Fibroblast of lung (primary cell): ENCODE measurements at places on chromosomes 6 and 20. TPM values are rescaled to one million over a fixed set of nuclear protein-coding genes. Genes with fewer than 3 reads are reported as not detected.
A peak's percentile ranks its signal among the peaks of the same experiment; 100 is the strongest.

DNA sequence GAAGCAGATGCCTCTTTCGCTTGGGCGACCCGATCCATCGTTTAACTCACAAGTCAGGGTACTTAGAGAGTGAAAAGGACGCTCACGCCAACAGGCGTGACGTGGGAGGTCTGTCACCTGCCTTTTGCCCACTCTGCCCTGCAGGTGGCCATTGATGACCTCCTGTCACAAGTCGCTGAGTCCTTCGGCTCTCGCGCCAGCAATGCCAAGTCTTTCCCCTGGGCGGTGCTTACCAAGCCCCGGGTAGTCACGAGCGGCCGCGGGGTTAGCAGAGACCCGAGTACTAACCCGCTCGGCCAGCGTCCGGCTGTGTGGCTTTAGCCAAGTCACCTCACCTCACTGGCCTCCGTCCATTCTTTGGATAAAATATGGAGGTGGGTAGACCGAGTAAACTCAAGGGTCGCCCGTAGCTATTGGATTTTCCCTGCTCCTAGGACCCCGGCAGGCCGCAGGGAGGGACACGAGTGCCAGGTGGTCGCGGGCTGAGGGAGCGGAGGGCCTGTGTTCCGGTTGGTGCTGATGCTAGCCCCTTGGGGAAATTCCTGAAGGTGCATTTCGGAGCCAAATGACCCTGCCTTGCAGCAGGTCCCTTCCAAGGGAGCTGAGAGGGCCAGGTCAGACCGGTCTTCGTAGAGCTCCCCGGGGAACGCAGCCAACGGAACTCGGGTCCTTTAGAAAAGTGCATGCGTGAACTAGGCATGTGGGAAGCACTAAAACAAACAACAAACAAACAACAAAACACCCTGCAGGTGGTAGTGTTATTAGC, 668 bp downstream of the PKIB start:
- DNase-seq = peak; percentile 37

Gene CNR1
- under 0.01 TPM in 1 of 2 replicates, not detected in the other for total RNA-seq

- DNase-seq = no peak
Observed at GRCh38 chr6:137685798-137686375, 181.2 kb upstream of the TNFAIP3 start.

Gene KCNK16
- total RNA-seq = not detected in 2 replicates

Gene TTBK1
- total RNA-seq = under 0.01 TPM in 2 replicates

Gene RIPOR2
- total RNA-seq = 0.51 and 3.6 TPM in 2 replicates

Gene SALL4
- 0.51 and 1.5 TPM in 2 replicates for total RNA-seq

Gene APCDD1L
- total RNA-seq = 0.99 and 1.0 TPM in 2 replicates

Gene DDO
- 8.7 and 12.2 TPM in 2 replicates for total RNA-seq

GRCh38 chr6:37558168-37558567, 58.5 kb upstream of the CCDC167 start:
- DNase-seq = no peak

- DNase-seq = no peak
Observed at GRCh38 chr20:14232650-14233049, 104.8 kb downstream of the FLRT3 start.

DNA sequence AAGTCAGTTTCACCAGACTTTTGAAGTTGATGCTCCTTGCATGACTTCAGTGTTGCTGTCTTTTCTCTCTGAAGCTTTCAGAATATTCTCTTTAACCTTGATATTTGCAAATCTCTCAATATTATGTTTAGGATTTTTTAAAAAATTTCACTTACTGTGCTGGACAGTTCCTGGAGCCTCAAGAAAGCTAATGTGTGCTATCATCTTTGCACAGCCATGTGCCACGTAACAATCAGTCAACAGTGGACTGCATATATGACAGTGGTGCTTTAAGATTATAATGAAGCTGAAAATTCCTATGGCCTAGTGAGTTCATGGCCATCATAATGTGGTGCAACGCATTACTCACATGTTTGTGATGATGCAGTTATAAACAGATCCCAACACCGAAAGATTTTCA, 59.1 kb upstream of the OGFRL1 start:
- no peak for DNase-seq

Gene ASIP
- total RNA-seq = not detected in 2 replicates

- DNase-seq = no peak
Observed at GRCh38 chr20:1898482-1899240, 3.5 kb downstream of the SIRPA start.

Gene FAM184A
- total RNA-seq = 1.3 and 1.7 TPM in 2 replicates

Gene TMEM74B
- total RNA-seq = not detected in 2 replicates

Gene FAM83C
- total RNA-seq = not detected in 2 replicates

DNA sequence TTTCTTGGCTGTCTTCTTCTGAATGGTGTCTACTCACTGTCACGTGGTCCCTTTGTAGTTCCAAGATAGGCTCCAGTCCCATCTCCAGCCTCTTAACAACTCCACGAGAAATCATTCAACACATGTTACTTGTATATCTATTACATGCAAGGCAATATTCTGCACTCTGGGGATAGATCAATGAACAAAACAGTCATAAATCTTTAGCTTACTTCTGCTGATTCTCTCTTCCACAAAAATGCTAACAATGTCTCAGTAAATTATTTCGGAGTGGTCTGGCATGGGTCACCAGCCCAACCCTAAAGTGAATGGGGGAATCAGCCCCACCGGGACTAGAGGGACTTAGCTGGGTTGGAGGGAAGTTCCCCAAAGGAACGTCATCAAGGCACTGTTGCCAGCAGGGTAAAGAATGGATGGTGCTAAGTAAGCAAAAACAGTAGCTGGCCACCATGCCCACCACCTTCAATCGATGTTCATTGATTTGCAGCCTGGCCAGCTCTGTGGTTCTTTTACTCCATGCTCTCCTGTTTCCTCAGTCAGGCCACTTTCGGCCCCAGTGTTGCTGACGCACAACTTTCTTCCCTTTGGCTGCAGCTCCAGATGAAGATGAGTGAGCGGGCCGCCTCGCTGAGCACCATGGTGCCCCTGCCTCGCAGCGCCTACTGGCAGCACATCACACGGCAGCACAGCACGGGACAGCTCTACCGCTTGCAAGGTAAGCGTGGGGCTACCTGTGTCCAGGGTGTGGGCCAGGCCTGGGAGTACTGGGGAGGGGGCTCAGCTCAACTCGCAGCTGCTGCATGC, 167.7 kb downstream of the DOK5 start:
- DNase-seq = no peak

Gene TMEM170B
- 3.6 and 4.5 TPM in 2 replicates for total RNA-seq

DNA sequence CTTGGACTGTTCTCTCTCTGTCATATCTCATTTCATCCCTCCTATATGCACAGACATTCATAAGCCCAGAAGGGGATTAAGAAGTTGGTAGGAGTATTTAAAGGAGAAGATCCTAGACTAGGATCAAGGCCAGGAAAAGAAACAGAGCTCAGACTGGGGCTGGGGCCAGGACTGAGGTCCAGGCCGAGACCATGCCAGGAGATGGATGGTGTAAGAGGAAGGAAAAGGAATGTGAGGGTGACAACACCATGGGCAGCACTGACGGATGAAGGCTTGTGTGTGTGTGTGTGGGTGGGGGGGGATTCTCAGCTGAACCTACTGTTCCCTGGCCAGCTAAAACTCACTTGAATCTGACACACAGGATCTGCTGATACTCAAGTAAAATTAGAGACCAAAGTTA, 182.1 kb downstream of the KIF6 start:
- DNase-seq = peak; percentile 36

Gene PRDM1
- 2.3 and 5.4 TPM in 2 replicates for total RNA-seq

- DNase-seq = peak; percentile 79
Observed at GRCh38 chr6:23111984-23112383, 542.6 kb downstream of the HDGFL1 start.

DNA sequence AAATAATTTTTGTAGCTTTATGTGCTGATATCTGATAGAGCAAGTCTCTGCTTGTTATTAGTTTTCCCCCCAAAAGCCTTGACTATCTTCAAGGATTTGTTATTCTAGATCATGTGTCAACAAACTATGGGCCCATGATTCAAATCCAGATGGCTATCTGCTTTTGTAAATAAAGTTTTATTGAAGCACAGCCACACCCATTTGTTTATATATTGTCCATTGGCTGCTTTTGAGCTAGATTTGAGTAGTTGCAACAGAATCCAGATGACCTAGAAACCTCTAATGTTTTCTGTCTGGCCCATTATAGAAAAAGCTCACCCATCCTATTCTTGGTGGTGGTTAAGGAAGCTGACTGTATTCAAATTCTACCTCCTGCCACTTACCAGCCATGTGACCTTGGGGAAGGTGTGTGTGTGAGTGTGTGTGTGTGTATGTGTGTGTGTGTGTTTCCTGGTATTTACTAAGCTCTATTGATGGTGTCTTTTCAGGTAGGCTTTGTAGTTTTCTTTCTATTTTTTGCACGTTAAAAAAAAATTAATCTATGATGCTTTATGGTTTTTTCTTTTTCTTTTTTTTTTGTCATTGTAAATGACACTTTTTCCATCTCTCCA, 1.3 kb upstream of the GTSF1L start:
- DNase-seq = no peak

DNA sequence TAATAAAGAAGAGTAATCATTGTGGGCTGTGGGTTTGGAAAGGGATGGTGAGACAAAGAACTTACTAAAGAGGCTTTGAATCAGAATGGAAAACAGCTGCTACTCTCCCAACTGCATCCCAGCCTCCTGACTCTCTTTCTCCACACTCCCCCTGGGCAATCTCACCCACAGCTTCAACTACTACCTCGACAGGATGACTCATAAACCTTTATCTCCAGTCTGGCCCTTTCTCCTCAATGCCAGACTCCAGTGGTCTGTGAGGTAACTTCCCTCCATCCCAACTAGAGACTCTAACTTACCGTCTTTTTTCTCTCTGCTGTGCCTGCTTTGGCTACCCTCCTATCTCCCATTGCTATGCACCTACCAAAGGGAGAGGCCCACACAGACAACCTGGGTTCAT, 135.3 kb upstream of the RREB1 start:
- DNase-seq = peak; percentile 91

DNA sequence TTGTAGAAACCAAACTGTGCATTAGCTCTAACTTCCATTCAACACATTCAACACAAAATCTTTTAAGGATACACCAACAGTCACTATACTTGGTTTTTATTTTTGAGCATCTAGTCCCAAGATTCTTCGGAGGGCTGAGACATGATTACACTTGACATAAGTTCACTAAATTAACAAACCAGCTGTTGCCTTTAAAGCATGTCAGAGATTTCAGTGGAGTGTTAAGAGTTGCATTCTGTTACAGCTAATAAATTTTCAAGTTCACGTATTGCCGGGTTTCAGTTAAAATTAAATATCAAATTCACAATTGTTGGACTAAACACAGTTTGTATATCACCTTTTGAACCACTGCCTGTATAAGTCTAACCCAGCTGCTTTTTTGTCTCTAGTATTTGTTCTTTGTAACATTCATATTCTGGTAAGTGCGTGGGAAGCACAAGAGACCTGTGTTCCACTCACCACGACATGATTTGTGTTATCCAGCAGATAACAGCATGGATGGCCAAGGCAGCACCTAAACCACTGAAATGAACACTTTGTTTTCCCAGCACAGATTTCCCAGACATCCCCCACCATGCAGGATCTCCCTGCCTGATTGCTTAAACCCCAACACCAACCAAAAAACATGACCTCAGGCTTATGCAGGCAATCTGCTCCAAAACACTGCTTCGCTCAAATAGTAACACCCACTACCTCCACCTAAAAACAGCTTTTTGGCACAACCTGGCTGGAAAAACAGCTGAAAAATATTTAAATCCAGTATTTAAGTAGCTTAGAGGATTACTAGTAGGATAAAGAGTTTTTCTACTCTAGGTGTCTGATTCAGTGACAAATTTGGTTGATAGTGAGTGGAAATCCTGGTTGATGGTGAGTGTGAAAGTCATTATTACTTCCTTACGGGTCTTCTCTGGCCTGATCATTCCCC, 286.5 kb upstream of the NT5E start:
- DNase-seq = no peak

DNA sequence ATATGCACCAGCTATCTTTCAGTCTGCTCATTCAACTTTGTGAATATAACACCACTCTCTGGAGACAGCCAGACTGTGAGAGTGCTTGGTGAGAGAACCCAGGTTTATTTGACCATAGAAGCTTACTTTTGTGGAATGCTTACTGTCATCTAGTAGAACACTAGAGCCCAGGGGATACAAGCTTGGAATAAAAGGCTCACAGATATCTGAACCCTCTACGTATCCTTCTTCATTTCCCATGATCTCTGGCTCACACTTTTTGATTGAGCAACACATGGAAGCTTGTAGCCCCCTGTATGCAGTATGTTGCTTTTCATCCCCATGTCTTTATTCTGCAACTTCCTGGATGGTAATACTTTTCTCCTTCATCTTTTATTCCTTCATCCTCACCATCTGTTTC, 835.3 kb upstream of the CITED2 start:
- DNase-seq = no peak

- DNase-seq = peak; percentile 89
Observed at GRCh38 chr6:108921547-108922361, 73.5 kb downstream of the ARMC2 start.

Gene CEP250
- 24.7 and 45.9 TPM in 2 replicates for total RNA-seq

- peak; percentile 84 for DNase-seq
Observed at GRCh38 chr20:57208198-57208597, 58.2 kb downstream of the BMP7 start.

- peak; percentile 6 for DNase-seq
Observed at GRCh38 chr6:123527406-123527805, 109.3 kb downstream of the TRDN start.

DNA sequence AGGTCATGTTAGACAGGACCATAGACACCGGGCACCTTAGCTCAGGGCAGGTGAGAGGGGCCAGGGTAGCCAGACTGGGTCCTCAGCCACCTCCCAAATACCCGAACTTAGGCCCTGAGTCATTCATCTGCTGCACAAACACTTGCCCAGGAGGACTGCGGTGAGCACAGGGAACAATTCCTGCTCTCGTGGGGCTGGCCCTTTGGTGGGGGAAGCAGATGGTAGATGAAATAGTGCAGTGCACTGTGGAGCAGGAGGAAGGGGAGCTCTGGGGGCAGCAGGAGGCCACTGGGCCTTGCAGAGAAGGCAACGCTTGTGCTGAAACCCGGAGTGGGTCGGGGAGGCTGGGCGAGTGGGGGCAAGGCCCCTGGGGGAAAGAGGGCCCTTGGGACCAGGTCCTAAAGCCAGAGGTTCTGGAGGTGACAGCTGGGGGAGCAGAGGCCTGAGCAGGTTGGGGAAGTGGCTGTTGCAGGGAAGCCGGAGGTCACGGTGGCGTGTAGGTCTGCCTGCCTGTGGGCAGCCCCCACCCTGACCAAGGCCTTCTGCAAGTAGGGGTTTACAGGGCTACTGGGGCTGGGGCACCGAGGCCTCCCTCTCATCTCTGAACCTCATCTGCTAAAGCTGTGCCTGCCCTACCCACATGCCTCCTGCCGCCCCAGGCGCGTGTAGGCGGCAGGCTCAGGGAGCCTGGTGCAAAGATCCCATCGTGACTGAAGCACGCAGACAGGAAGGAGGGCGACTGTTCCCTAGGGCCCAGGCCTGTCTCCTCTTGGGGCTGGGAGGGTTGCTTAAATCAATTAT, 4.7 kb upstream of the NPBWR2 start:
- no peak for DNase-seq
